GM23338 (cell line): ENCODE measurements at places on chromosomes 12 and 14.

DNA sequence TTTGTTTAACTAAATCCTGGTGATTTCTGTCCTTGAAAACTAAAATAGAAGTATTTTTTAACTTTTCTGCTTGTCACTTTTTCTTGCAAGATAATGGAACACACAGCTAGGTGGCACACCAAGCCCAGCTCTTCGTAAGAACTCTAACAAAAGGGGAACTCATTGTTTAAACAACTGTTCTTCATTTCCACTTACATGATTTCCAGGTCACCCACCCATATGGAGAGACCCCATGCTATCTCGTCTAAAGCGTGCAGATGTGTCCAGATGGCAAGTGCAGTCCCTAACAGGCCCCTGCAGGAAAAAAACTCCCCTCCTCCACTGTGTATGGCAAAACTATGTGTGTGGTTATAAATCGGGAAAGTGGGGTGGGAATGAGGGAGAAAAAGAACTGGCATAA is 43.3 kb upstream of the NT5DC3 start:
- peak; percentile 55 for DNase-seq

- DNase-seq: no peak
Measured at GRCh38 chr12:94563286-94563685, 87.1 kb downstream of the TMCC3 start.

DNA sequence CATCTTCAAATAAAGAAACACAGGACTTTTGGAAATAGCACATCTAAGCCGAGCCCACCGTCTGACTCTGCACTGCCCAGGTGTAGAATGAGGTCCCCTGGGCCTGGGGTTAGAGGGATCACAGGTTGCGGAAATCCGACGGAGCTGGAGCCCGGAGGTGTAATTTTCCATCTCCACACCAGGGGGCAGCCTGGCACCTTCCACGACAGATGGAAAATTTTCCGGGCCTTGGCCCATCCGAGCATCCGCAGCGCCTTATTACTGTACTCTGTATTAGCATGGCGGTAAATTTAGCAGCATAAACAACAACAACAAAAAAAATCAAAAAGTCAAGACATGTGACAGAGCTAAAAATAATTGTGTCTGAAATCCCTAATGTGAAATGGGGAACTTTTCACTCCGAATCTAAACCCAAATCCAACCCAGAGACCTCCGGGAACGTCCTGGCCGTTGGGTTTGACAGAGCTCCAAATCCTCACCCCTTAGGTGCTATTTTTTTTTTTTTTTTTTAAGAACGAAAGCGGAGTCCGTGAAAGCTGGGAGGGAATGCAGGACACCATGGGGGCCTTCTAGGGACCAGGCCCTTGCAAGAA is 93.9 kb downstream of the KSR2 start:
- DNase-seq: peak; percentile 90

DNA sequence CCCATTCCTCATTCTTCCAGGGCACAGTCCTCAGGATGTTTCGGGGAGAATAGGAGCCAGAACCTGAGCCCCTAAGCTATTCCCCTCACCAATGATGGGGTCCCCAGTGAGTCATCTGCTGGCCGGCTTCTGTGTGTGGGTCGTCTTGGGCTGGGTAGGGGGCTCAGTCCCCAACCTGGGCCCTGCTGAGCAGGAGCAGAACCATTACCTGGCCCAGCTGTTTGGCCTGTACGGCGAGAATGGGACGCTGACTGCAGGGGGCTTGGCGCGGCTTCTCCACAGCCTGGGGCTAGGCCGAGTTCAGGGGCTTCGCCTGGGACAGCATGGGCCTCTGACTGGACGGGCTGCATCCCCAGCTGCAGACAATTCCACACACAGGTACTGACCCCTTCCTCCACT is 1.3 kb downstream of the SLC39A5 start:
- DNase-seq: no peak

GRCh38 chr14:75492832-75493591 is 29.3 kb upstream of the BATF start:
- no peak for DNase-seq

GRCh38 chr14:43532825-43533416 is 974.2 kb downstream of the FSCB start:
- no peak for DNase-seq

- no peak for DNase-seq
Measured at GRCh38 chr12:100913872-100914592, 119.5 kb downstream of the ANO4 start.

GRCh38 chr12:70719672-70720420 is 82.6 kb upstream of the PTPRB start:
- DNase-seq: peak; percentile 75

- DNase-seq: no peak
Measured at GRCh38 chr12:32163596-32163995, 56.9 kb downstream of the BICD1 start.

DNA sequence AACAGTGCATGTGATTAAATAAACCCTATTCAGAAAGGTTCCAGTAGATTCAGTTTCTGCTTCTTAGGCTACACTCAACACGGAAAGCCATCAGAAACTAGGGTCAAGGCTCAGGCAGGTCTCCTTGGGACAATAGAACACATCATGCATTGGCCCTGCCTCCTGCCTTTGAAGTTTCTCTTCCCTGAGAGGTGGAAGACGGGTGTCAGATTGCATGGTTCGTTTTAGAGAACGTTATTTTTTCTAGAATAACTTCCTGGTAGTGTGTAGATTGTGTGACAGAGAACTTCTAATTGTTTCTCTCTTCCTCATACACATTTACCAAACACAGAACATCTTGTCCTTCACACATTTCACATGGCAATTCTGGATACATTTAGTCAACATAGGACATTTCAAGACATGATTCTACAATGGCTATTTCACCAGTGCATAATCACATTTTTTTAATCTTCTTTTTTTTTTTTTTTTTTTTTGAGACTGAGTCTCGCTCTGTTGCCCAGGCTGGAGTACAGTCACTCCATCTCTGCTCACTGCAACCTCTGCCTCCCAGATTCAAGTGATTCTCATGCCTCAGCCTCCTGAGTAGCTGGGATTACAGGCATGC is 106.6 kb upstream of the AMN1 start:
- DNase-seq: no peak

GRCh38 chr12:24709216-24709615 is 239.7 kb downstream of the BCAT1 start:
- no peak for DNase-seq

- no peak for DNase-seq
Measured at GRCh38 chr12:11767029-11767724, 117.7 kb downstream of the ETV6 start.

GRCh38 chr14:51511265-51511664 is 140.4 kb upstream of the FRMD6 start:
- DNase-seq: no peak

DNA sequence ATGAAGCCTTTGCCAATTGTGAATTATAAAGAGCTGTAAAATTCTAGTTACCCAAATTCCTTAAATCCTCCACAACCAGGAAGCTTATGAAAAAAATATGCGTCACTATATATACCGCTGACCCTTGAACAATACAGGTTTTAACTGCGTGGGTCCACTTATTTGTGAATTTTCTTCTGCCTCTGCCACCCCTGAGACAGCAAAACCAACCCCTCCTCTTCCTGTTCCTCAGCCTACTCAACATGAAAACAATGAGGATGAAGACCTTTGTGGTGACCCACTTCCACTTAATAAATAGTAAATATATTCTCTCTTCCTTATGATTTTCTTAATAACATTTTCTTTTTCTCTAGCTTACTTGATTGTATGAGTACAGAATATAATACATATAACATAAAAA is 42.2 kb downstream of the CMKLR1 start:
- no peak for DNase-seq

GRCh38 chr12:111298582-111299436 is 70.1 kb downstream of the PHETA1 start:
- DNase-seq: peak; percentile 91

- no peak for DNase-seq
Measured at GRCh38 chr12:97151481-97151880, 244.4 kb downstream of the NEDD1 start.

GRCh38 chr14:52286661-52287649 is 19.5 kb downstream of the PTGDR start:
- no peak for DNase-seq

- DNase-seq: no peak
Measured at GRCh38 chr12:123929946-123930583, 42.6 kb downstream of the CCDC92 start.

- no peak for DNase-seq
Measured at GRCh38 chr14:23631234-23631633, 4.9 kb upstream of the DHRS2 start.

DNA sequence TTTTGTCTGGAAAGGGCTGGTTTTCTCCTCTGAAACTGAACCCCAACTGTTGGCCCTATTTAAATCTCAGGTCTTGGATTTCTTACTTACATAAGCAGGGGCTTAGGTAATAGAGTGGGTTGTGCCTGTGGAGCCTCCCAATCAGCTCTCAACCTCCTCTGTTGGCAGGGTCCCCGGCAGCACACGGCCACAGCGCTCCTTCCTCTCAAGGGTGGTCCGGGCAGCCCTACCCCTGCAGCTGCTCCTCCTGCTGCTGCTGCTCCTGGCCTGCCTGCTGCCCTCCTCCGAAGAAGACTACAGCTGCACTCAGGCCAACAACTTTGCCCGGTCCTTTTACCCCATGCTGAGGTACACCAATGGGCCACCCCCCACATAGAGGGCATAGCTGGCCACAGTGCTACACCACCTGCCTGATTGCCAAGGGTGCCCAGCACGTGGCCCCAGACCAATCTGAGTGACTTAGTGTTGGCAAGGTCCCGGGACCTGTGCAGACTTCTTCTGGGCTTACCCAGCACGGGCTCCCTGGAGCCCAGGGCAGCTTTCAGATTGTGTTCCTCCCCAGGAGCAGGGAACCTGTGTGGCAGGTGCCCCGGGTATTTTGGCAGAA is 68.9 kb downstream of the ESR2 start:
- no peak for DNase-seq

DNA sequence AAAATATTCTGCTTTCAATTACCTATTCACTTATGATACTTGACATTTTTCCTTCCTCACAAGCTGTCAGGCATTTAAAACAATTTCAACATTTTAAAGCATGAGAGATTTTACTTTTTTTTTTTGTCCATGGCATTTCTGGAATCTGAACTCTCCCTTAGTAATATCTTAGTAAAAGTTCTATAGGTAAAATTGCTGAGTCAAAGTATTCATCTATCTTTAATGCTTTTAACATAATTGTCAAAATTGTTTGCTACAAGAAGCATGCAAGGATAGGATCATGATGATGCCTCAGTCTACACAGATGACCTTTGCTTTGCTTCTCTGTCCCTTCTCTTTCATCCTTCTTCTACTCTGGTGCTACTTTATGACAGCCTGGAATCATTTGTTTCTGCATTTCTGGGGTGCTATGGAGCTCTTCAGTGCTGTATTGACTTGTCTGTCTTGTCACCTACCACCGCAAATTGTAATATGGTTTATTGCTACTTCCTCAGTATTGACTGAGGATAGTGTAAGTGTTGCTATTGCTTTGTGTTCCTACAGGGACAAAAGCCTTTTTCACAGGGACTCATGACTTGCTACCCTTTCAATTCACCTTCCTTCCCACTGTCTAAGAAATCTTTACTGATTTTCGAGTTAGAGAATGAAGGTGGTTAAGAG is 589.8 kb upstream of the ATP2B1 start:
- no peak for DNase-seq

GRCh38 chr12:95723693-95724384 is 66.7 kb downstream of the NTN4 start:
- DNase-seq: no peak

DNA sequence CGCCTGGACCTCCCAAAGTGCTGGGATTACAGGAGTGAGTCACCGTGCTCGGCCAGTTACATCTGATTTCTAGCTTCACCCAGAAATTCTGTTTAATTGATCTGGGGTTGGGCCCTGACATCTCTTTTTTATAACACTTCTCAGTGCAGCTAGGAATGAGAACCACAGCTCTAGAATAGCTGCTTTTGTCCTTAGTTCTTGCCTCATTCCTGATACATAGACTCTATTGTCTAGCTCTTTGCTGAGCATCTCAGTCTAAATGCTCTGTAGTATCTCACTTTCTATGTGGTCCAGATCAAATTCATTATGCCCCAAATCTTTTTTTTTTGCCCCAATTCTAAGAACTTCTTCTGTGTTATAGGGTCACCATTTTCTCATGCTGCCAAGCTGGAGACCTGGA is 29.9 kb upstream of the FUT8 start:
- DNase-seq: no peak

DNA sequence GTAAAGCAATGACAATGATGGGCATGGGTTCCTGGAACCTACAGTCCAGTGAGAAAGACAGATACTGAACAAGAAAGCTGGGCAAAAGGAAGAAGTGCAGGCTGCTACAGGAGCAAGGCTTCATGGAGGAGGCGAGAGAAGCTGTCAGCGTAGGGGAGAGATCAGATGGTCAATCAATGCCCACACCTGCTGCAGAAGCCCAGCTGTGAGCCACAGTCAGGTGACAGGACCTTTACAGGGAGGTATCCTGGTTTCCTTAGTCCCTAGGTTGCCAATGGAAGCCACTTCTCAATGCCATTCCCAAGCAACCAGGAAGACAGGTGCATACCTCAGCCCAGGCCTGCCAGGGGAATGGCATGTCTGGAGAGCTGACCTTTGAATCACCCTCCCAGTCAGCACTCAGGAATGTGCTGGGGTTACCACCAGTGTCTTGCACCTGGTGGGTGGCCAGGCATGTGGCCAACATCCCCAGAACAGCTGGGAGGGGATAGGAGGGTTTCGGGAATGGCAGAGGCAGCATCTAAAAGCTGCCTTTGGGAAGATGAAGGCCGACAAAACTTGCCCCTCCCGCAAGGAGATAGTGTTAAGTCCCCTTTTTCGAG is 170.3 kb downstream of the TTC7B start:
- peak; percentile 81 for DNase-seq

- no peak for DNase-seq
Measured at GRCh38 chr12:9091891-9092598, 23.7 kb downstream of the A2M start.

DNA sequence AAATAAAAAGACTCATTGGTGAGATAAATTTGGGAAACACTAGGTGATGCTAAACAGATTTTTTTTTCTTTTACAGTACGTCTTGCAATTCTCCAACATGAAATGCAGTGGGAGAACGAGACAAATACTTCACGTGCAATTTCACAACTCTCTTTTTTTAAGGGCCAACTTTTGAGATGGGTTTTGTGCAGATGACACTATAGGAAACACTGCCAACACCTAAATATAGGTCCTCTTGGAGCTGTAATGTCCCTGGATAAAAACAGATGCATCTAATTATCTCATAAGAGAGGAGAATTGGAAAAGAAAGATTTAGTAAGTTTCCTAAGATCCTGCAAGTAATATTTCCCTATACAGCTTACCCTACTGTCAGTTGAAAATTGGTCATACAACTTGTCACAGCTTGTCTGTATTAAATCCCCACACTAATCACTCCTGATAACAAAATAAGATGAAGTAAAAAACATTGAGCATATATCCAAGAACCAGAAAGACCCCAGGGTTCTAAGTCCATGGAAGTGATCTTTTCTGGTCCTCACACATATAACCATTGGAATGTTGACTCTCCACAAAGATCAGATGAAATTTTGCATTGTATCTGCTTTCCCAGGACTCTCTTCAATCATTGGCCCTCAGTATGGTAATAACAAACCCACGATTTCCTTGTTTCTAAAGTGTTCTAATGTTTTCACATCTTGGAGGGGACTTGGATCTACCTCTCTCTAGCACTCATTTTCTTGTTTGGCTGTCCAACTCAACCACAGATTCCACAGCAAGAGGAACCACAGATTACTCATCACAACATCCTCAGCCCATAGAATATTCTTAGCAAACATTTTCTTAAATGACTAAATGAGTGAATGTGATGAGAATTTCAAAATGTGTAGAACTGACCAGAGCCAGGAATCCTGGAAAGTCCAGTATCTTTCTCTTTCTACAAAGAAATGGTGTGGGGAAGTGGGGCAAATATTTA is 769.4 kb upstream of the USP15 start:
- DNase-seq: no peak
